ENCODE measurements at places on chromosomes 5 and 9.

GRCh38 chr5:3347741-3348140 is 247.9 kb upstream of the IRX1 start:
- ATAC-seq, result no peak

- no peak for ATAC-seq
These were observed 76.9 kb downstream of the IPO11 start for GRCh38 chr5:62489471-62489870.

GRCh38 chr5:167573370-167574127 is 717.9 kb upstream of the WWC1 start:
- no peak for ATAC-seq

GRCh38 chr9:27377811-27378456 is 81.0 kb upstream of the EQTN start:
- ATAC-seq, result peak; percentile 18

GRCh38 chr5:5141339-5141599 is 1.1 kb downstream of the ADAMTS16 start:
- ATAC-seq, result no peak

DNA sequence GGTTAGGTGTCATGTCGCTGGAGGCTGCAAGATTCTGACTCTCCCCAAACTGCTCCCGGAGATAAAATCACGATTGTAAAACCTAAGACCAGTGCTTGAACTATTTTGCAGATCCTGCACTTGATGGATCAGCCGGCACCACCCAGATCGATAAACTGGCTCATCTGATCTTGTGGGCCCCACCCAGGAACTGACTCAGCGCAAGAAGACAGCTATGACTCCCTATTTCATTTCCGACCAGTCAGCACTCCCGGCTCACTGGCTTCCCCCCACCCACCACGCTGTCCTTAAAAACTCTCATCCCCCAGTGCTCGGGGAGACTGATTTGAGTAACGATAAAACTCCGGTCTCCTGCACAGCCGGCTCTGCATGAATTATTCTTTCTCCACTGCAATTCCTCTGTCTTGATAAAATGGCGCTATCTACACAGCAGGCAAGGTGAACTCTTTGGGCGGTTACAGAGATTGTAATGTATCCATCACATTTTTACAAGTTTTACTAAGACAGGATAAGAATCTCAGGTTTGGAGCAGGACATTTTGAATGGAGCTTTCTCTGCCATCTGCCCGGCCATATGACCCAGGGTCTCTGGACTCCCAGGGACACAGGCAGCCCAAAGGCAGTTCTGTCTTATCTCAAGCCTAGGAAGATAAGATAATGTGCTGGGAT is 10.6 kb upstream of the PPP1R26 start:
- ATAC-seq, result peak; percentile 99

DNA sequence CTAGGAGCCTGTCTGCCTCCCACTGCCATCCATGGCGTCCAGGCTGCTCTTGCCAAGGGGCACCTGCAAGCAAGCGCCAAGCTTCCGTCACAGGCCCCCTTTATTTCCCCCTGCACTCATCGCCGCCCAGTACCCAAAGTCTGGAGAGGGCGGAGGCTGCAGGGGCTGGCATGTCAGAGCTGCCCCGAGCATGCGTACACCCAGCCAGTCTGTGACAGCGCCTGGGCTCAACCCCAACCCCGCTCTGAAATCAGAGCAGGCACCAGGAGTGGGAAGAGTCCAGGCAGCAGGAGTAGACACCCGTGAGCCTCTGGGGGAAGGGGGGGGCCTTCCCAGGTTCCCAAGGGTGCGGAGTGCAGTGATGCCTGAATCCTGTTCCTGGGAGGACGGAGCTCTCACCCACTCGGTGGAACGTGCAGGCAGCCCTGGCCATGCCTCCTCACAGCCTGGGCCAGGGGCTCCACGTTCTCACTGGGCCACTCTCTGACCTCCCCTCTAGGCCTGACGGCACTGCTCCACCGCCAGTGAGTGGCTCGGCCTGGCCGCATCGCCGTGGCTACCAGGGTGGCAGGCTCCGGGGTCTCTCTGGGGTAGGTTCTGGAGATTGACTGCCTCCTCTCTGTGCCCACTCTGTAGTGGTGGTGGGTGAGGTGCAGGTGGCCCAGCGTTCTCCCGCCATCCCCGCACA is 469.0 kb downstream of the CDH9 start:
- ATAC-seq, result no peak

All from activated T-helper 17 cell treated with anti-CD3 and anti-CD28 coated beads, Interleukin-2, amount 50 U/mL, for 72 hours (primary cell).